ENCODE measurements at places on chromosomes 1 and 21.

- H3K27me3 ChIP-seq = no peaks in the 10 kb centered on the region
- H3K4me1 ChIP-seq = no peaks in the 10 kb centered on the region
- no peak for DNase-seq
- no peak overlapping the region for H3K27ac ChIP-seq
Observed at GRCh38 chr1:43509007-43509739, 21.5 kb upstream of the PTPRF start.

DNA sequence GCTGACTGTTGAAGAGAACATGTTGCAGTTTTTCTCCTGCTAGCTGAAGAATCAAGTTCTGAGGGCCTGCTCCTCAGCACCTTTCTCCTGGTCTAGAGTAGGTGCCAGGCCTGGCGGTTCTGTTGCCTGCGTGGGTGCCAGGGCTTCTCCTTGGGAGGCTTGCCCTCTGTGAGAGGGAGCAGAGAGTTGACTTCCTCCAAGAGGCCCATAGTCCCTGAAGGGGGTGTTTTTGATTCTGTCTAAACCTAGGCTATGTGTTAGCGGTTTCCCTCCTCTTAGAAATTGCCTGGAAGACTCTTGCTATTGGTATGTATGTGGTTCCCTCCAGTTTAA, 312 bp upstream of the APOBEC4 start:
- H3K36me3 ChIP-seq = no peaks in the 10 kb centered on the region
- H3K4me3 ChIP-seq = no peak overlapping the region
- no peak overlapping the region for H3K27ac ChIP-seq
- DNase-seq = no peak

- H3K27ac ChIP-seq = no peak overlapping the region
- H3K4me1 ChIP-seq = no peaks in the 10 kb centered on the region
- H3K4me3 ChIP-seq = no peak overlapping the region
- H3K36me3 ChIP-seq = peaks cover 47% of the 10 kb centered on the region
- DNase-seq = no peak
- no peaks in the 10 kb centered on the region for H3K27me3 ChIP-seq
Observed at GRCh38 chr1:6329851-6330250, 63.7 kb downstream of the ACOT7 start.

DNA sequence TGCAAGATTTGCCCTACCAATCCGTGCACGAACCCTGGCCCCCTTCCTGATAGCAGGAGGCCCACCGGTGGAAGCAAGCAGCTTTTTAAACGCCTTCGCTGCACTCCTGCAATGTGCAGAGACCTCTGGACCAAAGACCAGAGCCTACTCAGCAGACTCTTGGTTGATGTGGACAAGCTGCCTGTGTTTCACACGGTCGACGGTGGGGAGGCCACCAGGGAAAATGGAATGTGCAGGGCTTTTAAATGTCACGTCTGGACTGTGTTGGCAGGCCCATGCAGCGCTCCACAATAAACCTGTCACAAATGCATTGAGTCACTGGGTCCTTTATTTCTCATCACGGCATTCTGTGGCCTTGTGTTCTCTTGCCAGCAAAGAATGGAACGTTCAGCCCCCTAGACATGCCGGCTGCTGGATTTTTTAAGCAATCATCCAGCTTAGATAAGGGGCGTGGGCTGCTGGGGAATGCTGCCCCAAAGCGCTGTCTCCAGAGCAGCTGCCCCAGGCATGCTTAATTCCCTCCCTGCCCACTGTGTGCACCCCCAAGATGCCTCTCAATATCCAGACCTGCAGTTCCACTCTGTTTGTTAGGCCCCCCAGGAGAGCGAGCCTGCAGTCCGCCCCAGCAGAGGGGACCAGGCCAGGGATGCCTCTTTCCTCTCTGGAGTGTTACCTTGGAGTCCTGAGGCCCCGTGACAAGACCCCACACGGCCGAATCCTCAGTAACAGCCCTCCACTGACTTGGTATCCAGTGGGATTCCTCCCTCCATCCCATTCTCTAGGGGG, 71.3 kb downstream of the ATP5PO start:
- no peak overlapping the region for H3K27ac ChIP-seq
- H3K4me1 ChIP-seq = peaks cover 15% of the 10 kb centered on the region
- peak; percentile 76 for DNase-seq
- peaks cover 5% of the 10 kb centered on the region for H3K36me3 ChIP-seq

DNA sequence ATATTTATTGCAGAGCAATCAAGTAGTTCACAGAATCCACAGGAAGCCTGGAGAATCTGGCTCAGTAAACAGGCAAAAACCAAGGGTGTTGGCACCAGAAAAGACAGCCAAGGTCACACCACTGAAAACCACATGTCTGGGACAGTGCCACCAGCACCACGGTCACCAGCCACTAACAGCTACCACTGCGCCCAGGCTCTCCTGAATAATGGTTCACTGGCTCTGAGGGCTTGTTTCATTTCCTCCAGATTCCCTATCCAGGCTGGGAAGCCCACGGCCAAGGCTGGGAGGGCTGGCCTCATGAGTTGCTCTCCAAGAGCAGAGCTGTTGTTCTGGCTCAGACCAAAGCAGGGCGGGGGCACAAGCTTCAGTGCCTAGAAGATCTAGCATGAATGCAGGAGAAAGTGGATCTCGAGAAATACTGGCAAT, 54.5 kb upstream of the PTGFRN start:
- H3K27ac ChIP-seq = peak overlapping the region; percentile 93
- DNase-seq = peak; percentile 47
- peaks cover 5% of the 10 kb centered on the region for H3K27me3 ChIP-seq
- H3K36me3 ChIP-seq = no peaks in the 10 kb centered on the region
- H3K4me3 ChIP-seq = peak overlapping the region; percentile 31
- H3K4me1 ChIP-seq = peaks cover 18% of the 10 kb centered on the region

DNA sequence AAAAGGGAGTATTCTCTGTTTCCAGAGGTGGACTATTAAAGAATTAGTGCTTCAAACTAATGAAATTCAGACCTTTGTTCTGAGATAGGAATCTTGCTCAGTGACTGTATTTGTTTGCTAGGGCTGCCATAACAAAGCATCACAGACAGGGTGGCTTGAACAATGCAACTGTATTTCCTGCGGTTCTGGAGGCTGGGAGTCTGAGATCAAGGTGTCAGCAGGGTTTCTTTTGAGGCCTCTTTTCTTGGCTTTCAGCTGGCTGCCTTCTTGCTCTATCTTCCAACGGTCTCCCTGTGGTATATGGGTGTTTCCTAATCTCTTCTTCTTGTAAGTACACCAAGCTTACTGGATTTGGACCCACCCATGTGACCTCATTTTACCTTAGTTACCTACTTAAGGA, 264.6 kb upstream of the PROX1 start:
- no peak for DNase-seq
- no peak overlapping the region for H3K4me3 ChIP-seq
- H3K27ac ChIP-seq = no peak overlapping the region
- no peaks in the 10 kb centered on the region for H3K4me1 ChIP-seq
- H3K27me3 ChIP-seq = no peaks in the 10 kb centered on the region
- no peaks in the 10 kb centered on the region for H3K36me3 ChIP-seq

GRCh38 chr1:27074175-27074780, 61.6 kb upstream of the TENT5B start:
- no peaks in the 10 kb centered on the region for H3K36me3 ChIP-seq
- peaks cover 5% of the 10 kb centered on the region for H3K27me3 ChIP-seq
- peaks cover 3% of the 10 kb centered on the region for H3K4me1 ChIP-seq
- H3K4me3 ChIP-seq = no peak overlapping the region

GRCh38 chr1:192967901-192968300, 91.3 kb downstream of the UCHL5 start:
- H3K27ac ChIP-seq = no peak overlapping the region
- H3K4me1 ChIP-seq = no peaks in the 10 kb centered on the region
- H3K36me3 ChIP-seq = no peaks in the 10 kb centered on the region

- no peak for DNase-seq
- H3K4me1 ChIP-seq = no peaks in the 10 kb centered on the region
- no peaks in the 10 kb centered on the region for H3K27me3 ChIP-seq
Observed at GRCh38 chr1:241721011-241721410, 68.9 kb downstream of the WDR64 start.

GRCh38 chr1:79373481-79374125, 367.1 kb upstream of the ADGRL4 start:
- no peak overlapping the region for H3K4me3 ChIP-seq
- no peaks in the 10 kb centered on the region for H3K27me3 ChIP-seq
- no peaks in the 10 kb centered on the region for H3K36me3 ChIP-seq
- H3K27ac ChIP-seq = no peak overlapping the region
- no peak for DNase-seq
